ENCODE measurements at places on chromosomes 2 and 18.

DNA sequence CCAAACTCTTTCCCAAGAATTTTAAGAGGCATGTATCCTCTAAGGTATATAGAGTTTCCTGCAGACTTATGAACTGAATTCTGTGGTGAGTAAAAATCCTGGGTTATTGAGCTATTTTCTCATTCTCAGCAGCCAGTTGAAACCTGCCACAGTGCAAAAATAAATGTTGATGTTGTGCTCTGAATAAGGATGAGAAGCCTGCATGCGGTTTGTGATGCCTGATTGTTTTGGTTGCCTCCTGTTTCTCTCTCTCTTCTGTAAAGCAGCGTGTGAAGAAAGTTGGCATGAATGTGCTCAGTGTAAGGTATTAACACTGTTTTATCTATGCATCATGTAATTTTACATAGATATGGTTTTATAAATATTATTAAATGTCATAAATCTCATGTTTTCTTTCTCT is 452.6 kb downstream of the CDH2 start:
- DNase-seq, result no peak

DNA sequence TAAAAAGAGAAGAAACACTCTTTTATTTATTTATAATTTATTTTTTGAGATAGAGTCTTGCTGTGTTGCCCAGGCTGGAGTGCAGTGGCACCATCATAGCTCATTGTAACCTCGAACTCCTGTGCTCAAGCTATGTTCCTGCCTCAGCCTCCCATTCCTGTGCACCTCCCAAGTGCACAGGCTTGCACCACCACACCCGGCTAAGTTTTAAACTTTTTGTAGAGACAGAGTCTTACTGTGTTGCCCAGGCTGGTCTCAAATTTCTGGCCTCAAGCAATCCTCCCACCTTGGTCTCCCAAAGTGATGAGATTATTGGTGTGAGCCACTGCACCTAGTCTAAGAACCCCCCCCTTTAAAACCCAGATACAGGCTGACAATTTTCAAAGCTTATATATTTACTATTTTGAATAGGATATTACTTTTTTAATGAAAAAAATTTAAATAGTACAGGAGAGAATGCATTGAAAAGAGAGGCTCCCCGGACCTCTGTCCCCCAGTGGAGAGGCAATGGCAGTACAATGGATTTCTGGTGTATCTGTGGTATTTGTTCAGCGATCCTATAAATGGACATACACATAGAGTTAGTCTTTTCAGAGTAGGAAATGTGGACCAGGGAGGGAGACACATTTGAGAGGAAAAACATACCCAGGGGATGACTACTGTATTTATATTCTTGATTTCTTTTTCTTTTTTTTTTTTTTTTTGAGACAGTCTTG is 48.1 kb upstream of the CNOT11 start:
- DNase-seq, result no peak

DNA sequence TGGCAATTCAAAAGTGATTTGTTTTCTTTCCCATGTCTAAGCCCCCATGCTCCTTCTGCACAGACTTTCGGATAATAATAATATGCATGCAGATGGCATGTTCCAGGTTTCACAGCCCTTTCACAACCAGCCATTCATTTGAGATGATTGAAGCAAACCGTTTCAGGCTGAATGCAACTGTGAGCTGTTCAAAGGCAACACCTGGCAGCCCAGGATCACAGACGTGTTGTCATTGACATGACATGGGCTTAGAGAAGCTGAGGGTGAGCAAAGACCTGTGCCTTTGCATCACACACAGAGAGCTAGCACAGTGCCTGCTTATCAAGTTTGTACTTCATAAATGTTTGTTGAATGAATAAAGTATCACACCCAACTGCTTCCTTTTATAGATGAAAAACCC is 12.4 kb upstream of the ERMN start:
- DNase-seq, result no peak

DNA sequence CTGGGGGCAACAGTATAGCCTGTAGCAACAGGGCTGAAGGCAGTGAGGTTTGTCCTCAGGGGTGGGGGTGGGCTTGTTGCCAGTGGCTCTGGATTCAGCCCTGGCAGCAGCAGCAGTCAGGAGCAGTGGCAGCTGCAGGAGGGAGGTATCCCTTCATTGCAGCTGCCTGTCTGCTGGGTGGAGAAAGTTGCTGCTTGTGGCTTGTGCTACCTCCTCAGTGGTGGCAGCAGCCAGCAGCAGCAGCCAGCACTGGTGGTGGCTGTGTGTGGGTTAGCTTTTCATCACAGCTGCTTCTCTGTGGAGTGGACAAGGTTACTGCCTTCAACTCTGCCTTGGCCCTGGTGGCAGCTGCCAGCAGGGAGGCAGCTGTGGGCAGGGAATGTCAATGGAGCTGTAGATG is 94.9 kb downstream of the ARL6IP6 start:
- DNase-seq, result no peak

GRCh38 chr2:1995987-1996386 is 251.7 kb upstream of the PXDN start:
- no peak for DNase-seq

- no peak for DNase-seq
Observed at GRCh38 chr2:127235082-127235702, 15.1 kb upstream of the CYP27C1 start.

- DNase-seq, result no peak
Observed at GRCh38 chr2:68653538-68653982, 10.2 kb downstream of the PROKR1 start.

DNA sequence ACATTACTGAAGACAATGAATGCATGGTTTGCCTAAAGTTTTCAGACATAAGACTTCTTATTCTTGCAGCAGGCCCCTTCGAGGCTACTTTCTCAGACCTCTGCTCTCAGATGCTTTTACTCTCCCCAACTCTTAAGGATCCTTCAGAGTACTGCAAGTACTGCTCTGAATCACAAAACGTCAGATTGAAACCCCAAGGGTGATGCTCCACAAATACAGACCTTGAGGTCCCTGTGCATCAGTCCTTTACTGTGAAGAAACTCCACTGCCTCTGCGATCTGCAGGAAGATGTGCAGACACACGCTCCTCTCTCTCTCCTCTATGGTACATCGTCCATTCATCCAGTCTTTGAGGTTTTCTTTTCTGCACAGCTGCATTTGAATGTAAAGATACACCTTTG is 52.8 kb downstream of the EIF2AK3 start:
- no peak for DNase-seq

- DNase-seq, result no peak
Observed at GRCh38 chr2:75555701-75556100, 5.0 kb downstream of the EVA1A start.

GRCh38 chr2:217928324-217929181 is 74.2 kb downstream of the TNS1 start:
- DNase-seq, result no peak

GRCh38 chr18:74967438-74967837 is 241.5 kb downstream of the PTGR3 start:
- no peak for DNase-seq

DNA sequence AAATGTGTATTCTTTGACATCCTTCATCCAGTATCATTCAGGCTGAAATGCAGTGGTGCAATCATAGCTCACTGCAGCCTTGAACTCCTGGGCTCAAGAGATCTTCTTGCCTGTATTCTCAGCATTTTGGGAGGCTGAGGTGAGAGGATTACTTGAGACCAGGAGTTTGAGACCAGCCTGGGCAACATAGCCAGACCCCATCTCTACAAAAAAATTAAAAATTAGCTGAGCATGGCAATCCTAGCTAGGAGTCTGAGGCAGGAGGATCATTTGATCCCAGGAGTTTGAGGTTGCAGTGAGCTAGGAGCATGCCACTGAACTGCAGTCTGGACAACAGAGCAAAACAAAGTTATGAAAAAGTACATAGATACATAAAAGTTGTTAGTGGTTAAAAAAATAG is 24.1 kb downstream of the SANBR start:
- DNase-seq, result no peak

DNA sequence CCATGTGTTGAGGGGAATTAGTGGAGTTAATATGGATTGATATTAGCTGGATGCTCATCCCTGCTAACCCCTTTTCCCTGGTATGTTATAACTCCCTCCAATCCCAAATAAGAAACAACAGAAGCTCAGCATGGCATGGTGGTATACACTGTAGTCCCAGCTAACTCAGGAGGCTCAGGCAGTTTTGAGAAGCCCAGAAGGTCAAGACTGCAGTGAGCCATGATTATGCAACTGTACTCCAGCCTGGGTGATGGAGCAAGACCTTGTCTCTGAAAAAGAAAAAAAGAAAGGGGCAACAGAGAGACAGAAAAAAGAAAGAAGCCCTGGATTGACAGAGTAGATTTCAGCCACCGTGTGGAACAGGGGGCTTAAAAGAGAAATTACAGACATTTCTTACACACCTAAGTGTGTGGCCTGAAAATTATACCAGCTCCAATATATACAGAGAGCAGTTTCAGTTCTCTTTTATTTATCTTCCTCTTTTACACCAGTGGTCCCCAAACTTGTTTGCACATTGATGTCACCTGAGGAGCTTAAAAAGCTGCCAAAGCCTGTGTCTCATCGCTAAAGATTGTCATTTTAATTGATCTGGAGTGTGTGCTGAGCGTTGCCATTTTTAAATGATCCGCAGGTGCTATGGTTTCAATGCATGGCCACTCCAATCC is 203.6 kb downstream of the UBE2E3 start:
- DNase-seq, result no peak

DNA sequence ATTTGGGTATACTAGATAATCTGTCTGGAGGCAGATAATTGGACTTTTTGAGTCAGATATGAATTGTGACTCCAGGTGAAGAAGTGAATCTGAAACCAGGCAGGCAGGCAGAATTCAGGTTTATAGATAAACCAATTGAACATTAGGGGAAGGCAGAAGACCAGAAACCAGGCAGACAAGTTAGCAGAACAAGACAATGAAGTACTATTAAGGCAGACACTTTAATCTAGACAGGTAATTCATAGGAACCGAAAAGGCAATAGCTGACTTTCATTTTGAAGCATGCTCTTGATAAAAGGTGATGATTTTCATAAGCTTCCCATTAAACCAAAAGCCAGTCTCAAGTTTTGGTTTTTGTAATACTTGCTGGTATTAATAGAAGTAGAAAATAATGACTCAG is 19.3 kb upstream of the SLC4A10 start:
- DNase-seq, result no peak

GRCh38 chr2:84904717-84905174 is 710 bp upstream of the TMSB10 start:
- peak; percentile 83 for DNase-seq

- DNase-seq, result peak; percentile 87
Observed at GRCh38 chr18:79644006-79644665, 35.5 kb upstream of the CTDP1 start.

GRCh38 chr2:78766459-78766858 is 259.0 kb upstream of the REG3G start:
- no peak for DNase-seq

DNA sequence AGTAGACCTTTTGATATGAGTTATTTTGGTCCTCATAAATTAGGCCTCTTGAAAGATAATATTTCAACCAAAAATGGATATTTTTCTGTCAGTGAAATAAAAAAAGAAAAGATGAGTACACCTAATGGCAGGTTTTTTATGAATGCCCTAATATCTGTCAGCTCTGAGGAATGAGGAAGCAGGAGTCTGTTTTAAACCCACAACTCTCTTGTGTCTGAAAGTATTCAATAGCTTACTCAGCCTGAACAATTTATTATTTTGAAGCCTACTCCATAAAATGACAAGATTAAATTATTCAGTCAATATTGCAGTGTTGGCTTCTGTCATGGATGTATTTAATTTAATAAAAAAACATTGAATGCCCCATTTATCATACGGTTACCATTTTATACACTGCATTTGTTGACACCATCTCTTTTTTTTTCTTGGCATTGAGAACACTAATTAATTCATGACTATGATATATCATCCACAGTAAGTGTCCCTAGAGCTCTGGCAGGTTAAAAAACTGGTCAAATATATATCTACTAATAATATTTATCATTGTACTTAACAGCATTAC is 548.2 kb downstream of the CBLN2 start:
- DNase-seq, result no peak

GRCh38 chr2:12037301-12037700 is 290.9 kb downstream of the LPIN1 start:
- DNase-seq, result no peak

GRCh38 chr18:77081390-77081778 is 51.2 kb downstream of the MBP start:
- no peak for DNase-seq

- DNase-seq, result peak; percentile 56
Observed at GRCh38 chr2:85888020-85888683, 638 bp downstream of the ST3GAL5 start.

DNA sequence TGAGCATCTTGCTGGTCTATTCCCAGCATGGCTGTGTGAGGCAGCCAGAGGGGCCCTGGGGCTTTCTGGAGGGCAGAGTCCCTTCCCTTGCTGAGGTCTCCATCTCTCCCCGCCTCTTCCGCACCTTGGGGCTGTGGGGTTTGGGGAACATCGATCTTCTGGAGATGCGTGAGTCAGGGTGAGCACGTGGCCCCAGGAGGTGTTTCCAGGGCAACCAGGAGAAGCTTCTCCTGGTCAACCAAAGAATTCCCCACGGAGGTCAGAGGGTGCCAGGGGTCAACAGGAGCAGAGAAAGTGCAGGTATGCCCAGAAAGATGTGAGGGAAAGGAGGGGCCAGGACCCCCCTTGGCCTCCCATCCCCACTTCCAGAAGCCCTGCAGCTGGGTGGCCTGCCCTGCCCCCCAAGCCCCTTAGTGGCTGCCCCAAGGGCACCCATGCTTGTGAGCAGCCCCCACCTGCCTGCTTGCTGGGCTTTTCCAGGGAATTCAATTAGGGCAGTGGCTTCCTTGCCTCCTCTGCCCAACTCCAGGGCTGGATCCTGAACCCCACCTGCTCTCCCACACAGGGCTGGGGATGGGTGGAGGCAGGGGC is 2.8 kb upstream of the PROM2 start:
- no peak for DNase-seq

DNA sequence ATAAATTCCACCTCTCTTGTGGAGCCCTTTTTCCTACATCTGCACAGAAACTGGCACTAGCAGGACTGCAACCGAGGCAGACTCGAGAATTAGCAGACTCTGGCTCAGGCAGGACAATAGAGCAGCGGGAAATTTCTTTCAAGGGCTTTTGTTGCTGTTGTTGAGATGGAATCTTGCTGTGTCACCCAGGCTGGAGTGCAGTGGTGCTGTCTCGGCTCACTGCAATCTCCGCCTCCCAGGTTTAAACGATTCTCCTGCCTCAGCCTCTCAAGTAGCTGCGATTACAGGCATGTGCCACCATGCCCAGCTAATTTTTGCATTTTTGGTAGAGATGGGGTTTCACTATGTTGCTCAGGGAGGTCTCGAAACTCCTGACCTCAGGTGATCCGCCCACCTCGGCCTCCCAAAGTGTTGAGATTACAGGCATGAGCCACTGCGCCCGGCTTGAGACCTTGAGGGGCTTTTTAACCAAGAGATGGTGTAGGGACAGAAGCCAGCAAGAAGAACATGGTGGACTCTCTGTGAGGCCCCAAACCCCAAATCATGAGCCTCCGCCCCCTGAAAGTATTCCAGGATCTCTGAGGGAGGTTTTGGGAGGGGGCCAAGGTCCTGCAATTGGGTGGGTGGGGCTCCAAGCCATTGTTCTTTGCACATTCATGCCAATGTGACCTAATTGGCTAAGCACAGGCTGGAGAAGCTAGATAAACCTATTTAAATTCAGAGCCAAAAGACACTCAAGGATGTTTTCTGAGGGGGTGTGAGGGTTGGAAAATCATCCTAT is 68.4 kb upstream of the MSH2 start:
- DNase-seq, result peak; percentile 73

Data from neural progenitor cell (in vitro differentiated cells).